ENCODE measurements at places on chromosomes 6 and 20. TPM values are rescaled to one million over a fixed set of nuclear protein-coding genes. Genes with fewer than 3 reads are reported as not detected.

The PPDPF gene
- total RNA-seq, result 465 TPM

DNA sequence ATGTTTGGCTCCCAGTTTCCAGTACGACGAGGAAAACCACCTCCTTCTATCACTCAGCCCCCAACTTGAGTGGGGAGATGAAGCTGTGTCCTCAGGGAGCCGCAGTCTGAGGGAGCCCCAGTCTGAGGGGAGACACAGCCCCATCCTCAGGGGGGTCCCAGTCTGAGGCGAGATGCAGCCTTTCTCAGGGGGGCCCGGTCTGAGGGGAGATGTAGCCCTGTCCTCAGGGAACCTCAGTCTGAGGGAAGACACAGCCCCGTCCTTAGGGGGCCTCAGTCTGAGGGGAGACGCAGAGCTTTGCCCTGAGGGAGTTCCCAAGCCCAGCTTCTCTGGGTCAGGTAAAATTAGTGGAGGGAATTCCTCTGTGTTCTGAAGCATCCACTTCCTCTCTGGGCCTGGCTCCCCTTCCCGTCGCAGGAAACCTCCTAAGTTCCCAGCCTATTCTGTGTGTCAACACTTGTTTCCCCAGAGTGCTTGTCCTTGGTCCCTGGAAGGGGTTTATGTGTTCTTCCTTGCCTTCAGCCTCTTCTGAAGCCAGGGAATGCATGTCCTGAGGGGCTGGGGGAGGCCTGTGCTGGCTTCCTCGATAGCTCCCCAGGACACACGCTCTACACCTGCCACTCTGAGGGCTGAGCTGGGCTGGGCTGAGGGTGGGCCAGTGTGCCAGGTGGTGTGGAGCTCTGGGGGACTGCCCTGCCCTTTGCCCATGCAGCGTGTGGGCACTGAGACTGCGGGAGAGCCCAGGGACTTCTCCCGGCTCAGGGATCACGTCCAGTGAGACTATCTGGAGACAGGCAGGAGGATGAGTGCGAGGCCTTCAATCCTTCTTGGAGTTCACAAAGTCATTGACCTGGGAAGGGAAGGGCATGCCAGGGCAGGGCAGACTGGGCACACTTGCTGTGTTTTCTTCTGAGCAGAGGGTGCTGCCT lies 55.4 kb downstream of the VEGFA start:
- DNase-seq, result no peak

DNA sequence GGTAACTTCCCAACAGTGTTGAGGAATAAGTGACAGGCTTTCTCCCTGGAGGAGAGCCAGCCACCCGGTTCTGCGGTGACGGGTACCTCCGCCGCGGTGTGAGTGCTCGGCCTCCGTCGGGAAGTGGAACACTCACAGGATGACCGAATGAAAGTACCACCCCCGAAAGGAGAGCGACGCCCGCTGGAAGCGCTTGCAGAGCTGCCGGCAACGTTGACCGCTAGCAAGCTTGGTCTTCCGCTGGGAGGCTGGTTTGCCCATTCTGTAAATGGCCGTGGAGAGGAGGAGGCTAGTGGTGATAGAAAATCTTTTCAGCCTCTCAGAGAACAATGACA lies 614 bp upstream of the TMEM242 start:
- DNase-seq, result peak; percentile 84

DNA sequence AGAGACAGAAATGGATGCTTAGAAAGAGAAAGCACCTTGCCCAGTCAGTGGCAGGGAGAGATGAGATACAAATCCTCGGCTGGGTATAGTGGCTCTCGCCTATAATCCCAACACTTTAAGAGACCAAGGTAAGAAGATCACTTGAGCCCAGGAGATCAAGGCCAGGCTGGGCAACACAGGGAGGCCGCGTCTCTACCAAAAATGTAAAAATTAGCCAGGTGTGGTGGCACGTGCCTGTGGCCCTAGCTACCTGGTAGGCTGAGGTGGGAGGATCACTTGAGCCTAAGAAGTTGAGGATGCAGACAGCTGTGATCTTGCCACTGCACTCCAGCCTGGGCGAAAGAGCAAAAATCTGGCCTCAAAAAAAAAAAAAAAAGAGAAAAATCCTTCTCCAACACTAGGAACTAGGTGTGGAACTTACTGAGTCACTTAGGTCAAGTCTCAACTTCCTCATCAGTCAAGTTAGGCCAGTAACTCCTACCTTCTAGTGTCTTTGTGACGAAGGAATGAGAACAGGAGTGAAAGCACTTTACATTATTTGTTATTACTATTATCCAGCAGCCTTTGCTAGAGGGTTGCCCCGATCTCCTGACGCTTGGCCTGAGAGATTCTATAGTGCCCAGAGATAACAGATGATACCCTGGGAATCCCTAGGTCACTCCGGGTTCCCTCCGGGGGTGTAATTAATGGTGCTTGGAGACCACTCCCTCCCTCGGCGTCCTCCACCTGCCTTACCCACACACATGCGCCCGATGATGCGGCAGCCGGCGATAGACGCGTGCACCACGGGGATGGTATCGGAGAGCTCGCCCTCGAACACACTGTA lies 918 bp downstream of the EIF6 start:
- no peak for DNase-seq

- peak; percentile 92 for DNase-seq
These were observed 9.2 kb downstream of the PPP1R3G start for GRCh38 chr6:5094327-5094726.

All from HFFc6 (cell line).